ENCODE measurements at places on chromosomes 6 and 20.

DNA sequence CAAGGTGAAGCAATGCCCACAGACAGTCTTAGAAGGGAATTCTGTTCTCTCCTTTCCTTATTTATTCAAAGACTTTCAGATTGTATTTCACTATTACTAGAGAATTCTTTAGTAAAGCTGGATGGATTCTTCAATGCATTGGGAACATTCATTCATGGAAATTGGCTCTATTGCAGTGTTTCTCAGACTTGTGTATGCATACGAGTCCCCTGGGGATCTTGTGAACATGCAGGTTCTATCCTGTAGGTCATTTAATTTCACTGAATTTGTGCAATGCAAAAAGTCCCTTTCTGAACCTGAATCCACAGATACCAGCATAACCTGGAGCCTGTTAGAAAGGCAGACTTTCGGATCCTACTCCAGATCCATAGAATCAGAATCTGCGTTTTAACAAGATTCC lies 160.9 kb upstream of the AHI1 start:
- no peak for DNase-seq

GRCh38 chr6:89122625-89123024 lies 4.8 kb upstream of the SRSF12 start:
- no peak for DNase-seq

- DNase-seq: no peak
These were observed 104.7 kb upstream of the CEP85L start for GRCh38 chr6:118755941-118756646.

DNA sequence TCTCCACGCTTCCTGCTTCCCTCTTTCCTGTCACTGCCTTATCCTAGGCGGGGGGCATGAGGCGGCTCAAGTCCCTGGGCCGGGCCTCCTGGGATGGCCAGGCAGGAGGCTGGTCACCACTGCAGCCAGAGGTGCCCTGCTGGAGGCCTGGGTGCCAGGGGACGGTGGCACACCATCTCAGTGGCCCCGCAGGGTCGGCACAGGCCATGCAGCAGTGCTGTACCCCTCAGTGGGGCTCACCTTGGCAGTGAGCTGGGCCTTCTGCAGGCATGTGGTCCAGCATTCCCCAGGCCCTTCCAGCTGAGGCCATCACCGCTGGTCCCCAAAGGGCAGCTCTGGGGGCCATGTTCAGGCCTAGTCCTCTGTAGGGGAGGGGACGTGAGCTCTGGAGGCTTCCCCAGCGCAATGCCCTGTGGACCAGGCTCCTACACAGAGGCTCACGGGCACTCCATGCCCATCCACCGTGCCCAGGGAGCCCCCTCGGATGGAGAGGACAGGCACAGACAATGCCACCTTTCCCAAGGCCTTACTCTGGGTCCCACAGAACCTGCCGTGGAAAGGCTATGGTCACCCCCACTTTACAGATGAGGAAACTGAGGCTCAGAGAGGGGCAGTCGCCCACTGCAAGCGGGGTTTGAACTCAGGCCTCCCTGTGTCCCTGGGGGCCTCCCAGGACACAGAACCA lies 123.8 kb downstream of the TAF4 start:
- DNase-seq: no peak

DNA sequence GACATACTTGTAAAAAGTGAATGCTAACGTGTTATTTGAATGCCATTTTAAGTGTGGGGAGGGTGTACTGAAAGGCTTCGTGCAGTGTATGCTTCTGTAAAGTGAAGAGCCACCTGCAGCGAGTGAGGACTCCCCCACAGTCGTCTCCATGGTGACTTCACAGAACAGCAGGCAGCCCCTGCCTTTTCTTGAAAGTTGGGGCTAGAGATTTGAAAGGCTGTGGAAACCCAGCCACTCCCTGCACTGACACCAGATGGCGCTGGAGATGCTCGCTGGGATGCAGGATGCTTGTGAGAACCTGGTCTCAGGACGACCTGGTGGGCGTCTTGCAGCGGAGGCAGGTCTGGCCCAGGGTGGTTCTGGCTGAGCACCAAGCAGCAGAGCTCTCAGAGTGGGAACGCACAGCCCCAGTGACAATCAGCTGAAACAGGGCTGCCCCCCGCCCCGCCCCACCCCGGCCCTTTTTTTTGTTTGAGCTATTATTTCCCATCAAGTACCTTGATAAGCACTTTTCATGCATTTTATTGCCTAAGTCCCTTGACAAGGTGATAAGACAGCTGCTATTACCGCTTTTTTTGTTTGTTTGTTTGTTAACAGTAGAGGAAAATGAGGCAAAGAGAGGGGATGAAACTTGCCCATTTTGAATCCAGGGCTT lies 150.3 kb downstream of the SYCP2 start:
- no peak for DNase-seq

- no peak for DNase-seq
These were observed 39.1 kb upstream of the AKIRIN2 start for GRCh38 chr6:87741001-87741650.

DNA sequence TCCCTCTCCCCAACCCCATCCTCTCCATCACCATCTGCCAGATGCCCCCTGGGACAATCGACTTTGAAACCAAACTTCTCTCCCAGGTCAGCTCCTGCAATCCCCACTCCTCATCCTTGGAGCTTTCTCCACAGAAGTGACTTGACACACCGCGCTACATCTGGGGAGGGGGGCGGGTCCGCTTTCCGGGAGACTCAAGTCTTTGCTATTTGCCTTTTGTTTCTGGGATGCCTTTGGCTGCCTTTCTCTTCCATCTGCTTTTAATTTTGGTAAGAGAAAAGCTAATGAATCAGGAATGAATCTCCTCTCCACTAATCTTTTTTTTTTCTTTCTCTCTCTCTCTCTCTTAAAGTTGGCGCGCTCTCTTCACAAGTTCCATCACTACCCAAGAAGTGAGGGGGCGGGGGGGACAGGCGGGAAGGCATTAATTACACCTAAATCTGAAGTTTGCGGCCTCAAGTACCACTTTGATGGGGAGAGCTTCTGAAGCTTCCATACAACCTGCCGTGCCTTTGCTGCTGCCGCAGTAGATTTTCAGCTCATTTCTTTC lies 664 bp upstream of the TPBG start:
- no peak for DNase-seq

- no peak for DNase-seq
These were observed 100.1 kb downstream of the TNFRSF21 start for GRCh38 chr6:47209632-47210031.

- DNase-seq: no peak
These were observed 399.3 kb downstream of the TBC1D32 start for GRCh38 chr6:120935016-120935415.

- no peak for DNase-seq
These were observed 19.0 kb downstream of the DLL1 start for GRCh38 chr6:170271771-170272314.

- no peak for DNase-seq
These were observed 4.4 kb downstream of the HLA-E start for GRCh38 chr6:30493643-30494250.

GRCh38 chr20:15512916-15513315 lies 1060.3 kb downstream of the KIF16B start:
- no peak for DNase-seq

- no peak for DNase-seq
These were observed 101.2 kb upstream of the CITED2 start for GRCh38 chr6:139475646-139476045.

DNA sequence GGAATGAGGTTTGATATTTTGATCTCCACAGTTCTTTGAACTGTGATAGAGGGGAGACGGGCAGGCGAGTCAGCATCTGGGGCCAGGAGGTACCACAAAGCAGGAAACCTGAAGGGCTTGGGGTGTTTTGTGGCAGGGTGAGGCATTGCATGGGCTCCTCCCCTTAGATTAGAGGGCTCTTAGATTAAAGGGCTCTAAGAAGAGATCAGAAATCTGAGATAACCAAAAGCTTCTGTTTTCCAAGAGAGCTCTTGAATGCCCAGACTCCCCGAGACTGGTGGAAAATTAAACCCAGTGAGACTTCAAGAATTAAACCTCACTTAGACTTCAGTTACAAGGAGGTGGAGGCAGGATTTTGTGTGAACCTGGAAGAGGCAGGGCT lies 2.4 kb upstream of the GPX5 start:
- no peak for DNase-seq

GRCh38 chr6:146357578-146358430 lies 185.8 kb upstream of the RAB32 start:
- no peak for DNase-seq

DNA sequence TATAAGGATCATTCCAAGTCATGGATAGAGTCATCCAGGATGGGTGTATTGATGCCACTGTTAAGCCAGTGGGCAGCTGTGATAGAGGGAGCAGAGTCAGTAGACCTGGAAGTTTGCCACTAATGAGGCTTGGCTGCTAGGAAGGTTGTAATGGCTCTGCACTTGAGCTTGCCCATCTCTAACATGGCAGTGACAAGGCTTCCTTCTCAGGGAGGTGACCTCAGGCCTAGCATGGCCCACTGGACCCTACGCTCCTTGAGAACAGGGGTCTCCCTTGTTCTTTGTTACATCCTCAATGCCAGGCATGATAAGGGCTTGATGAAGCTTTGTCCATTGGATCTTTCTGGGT lies 155.1 kb downstream of the CD83 start:
- no peak for DNase-seq

GRCh38 chr6:83952830-83953229 lies 80.7 kb upstream of the MRAP2 start:
- DNase-seq: no peak

GRCh38 chr20:1809131-1809572 lies 86.1 kb upstream of the SIRPA start:
- no peak for DNase-seq

DNA sequence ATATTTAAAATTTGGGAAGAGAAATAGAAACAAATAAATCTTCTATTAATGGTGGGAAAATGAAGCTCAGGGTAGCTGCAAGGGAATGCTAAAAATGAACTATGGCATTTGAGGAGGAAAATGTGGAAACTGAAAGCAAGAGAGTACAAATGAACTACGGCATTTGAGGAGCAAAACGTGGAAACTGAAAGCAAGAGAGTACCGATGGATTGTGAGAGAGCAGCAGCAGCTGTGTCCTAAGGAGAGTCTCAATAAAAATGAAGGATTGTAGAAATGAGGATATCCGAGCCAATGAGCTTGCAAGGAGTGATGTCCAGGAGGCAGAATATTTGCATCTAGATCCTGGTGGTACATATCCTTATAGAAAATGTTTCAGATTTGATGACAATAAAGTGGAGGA lies 547.1 kb upstream of the ZNF337 start:
- no peak for DNase-seq

DNA sequence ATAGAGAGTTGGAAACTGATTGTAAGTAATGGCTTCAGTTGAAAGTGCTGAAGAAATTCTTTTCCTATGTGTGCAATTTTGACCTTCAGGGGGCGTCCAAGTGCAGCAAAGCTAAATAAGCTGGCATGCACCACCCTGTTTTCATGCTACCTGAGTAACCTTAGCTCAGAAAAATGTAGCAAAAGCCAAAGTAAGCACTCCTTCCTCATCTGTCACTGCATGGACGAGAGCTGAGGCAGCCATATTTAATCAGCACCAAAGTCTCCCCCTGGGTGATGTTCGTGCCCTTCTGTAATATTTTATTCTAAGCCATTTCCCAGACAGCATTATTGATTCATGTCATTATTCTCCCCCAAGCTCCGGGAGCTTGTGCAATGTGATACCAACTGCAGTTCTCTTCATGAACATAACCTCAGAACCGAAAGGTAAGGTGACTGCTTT lies 123.1 kb downstream of the RPS12 start:
- DNase-seq: no peak

GRCh38 chr20:57620999-57621398 lies 773 bp upstream of the ZBP1 start:
- no peak for DNase-seq

DNA sequence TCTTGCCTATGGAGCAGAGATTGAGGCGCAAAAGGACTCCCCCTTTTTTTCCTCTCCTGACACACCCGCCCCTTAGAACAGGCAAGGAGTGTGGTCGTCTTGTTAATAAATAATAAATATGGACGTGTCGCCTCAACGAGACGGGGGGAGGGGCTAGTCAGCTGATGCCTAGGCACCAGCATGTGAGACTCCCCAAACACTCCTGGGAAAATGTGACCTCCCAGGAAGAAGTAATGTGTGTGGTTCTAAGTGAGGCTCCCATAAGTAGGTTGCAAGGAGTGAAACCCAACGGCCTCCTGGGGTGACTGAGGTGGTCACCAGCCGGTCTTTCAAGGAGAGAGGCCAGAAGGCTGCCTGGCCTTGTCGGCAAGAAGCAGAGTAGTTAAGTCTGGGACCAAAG lies 1.1 kb upstream of the FAXC start:
- no peak for DNase-seq

GRCh38 chr6:106300944-106301343 lies 24.6 kb downstream of the ATG5 start:
- no peak for DNase-seq

DNA sequence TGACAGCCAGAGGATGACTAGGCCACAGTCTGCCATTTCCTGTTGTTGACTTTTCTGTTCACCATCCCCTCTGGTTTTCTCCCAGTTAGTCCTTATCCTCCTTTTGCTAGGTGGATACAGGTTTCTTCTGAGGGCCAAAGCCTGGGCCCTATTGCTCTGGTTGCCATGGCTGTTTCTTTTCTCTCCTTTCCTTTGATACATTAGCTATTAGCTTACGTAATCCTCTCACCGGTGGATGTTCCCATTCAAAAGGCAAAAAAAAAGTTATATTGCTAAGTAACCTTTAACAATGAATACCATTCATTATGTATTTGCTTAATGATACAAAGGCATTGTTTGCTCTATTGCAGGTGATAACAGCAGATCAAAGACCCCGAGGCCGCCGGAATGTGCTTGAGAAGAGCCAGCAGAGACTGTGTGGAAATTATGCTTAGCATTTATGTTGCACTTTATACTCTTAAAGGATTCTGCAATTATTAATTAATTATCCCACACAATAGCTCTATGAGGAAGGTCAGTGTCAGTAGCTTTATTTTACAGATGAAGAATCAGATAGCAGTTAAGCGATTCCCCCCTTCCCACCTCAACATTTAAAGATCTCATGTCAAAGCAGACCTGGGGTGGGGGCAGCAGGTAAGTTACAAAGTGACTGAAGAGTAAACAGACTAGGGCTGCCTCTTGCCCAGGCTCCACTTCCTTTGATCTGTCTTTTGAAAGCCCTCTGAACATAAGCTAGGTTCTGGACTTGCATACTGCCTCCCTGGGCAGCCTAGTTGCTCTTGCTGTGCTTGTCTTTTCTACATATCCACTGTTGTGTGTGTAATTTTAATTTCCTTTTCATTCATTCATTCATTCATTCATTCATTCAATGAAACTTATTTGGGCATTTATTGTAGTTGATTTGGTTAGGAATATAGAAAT lies 14.5 kb upstream of the TFB1M start:
- no peak for DNase-seq

DNA sequence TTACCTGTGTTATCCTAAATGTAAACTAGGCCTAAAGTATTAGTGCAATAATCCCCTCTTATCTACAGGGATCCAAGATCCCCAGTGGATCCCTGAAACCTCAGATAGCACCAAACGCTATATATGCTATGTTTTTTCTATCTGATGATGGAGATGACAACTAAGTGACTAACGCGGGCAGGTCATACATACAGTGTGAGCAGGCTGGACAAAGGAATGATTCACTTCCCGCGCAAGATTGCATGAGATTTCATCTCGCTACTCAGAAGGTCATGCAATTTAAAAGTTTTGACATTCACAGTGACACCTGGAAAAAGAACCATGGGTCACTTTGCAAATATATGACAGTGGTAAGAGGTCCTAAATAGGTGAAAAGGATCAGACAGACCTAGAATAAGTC lies 875.9 kb downstream of the HACE1 start:
- no peak for DNase-seq
